Kidney (tissue), 22 donors: ENCODE measurements at places on chromosomes 7 and 10.

DNA sequence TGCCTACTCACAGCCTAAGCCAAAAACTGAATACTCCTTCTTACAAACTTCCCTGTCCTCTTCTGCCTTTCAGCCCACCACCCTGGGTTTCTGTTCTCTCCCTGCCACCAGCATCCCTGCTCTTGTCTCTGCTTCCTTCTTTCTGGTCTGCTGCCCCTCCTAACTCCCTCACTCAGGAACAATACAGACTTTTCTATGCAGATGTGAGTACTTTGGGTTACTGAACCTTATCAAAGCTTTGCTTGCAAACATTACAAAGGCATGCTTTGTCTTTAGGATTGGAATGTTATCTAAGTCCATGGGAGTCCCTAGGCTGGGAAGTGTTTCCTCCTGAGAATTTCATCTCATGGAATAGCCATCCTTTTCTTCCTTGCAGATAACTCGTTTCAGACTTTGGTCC, 28.9 kb downstream of the CNNM1 start:
- no peak for DNase-seq

DNA sequence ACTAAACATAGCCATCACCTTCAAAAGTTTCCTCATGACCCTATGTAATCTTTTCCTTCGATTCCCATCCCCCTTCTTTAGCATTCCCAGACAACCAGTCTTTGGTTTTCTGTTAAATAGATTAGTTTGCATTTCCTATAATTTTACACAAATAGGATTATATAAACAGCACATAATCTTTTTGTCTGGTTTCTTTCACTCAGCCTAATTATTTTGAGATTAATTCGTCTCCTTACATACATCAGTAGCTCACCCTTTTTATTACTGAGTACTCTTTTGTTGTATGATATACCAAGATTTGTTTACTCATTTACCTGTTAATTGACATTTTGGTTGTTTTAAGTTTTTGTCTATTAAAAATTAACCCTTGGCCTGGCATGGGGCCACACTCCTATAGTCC, 354.7 kb upstream of the CHRM2 start:
- DNase-seq = no peak

DNA sequence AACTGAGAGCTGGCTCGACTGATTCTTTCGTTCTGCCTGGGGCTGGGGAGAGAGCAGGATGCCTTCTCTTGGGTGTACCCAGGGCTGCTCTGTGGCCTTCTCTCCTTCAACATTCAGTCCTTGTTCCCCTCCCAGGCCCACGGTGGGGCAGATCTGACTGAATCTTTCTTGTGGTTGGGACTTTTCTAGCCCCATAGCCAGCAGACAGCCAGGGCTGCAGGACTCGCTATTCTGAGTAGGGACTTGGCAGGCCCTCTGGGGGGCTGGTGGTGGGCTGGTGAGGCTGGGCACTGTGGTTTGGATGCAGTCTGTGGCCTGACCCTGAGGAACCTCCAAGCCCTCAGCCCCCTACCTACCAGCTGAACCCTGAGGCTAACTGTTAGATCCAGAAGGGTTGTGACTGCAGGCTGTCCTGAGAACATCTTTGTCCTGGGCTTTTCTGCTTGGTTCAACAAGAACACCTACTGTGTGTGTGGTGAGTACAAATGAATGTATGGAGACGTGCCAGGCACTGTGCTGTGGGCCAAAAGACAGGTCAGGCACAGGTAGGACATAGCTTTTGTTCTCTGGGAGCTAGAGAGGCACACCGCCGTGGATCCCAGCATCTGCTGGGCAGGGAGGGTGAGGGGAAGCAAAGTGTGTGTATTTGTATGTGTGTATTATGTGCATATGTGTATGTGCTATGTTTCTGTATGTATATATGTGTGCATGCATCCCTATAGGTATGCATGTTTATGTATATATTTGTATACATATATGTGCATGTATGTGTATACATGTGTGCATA, 2.1 kb upstream of the PALD1 start:
- no peak for DNase-seq

DNA sequence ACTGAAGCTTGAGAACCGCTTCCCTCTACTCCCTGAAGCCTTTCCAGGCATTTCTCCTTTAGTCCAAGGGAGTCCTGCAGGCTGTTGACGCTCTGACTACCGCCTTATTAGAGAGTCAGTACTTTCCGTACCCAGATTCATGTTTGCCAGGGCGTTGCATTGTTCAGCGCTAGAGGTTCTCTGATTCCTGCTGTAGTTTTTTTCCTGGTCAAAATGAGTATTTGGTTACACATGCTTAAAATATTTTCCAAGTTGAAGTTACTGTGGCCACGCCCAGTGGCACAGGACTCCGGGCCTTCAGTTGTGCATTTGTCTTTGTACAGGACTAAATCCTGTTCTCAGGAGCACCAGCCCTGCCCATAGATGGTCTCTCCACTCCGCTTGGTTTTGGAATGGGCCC, 7.9 kb downstream of the MTURN start:
- peak; percentile 65 for DNase-seq

- DNase-seq = no peak
These were observed 1027.8 kb upstream of the PHF14 start for GRCh38 chr7:9945857-9946256.

DNA sequence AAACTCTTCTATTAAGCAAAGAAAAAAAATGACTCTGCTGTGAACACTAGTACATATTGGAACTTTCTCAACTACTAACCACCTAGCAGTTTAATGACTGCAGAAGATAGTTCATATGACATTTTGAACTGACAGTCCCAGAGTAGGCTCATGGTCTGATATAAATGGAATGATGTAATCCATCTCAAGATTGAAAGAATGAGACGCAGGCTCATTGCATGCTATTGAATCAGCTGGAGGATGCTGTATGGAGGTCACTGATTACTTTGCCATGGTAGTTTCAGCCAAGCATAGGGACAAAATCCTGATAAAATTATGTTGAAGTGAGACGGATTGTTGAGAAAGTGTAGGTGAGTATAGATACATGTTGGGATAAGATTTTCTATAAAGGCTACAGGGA, 217.6 kb upstream of the SEMA3E start:
- DNase-seq = no peak

DNA sequence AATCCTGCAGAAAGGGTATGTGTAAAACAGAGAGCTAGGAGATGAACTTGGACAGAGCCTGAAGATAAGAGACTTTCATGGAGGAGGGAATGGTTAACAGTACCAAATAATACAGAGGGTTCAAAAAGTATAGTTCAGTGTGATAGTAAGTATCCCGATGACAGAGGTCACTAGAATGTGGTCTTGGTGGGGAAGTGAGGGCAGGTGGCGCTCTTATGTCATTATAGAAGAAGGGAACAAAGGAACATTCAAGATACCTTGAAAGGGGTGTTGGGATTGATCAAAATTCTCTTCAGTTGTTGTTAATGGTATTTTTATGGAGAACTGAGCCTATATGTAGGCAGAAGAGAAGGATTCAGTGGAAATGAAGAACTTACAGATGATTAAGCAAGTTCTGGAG, 312.5 kb downstream of the SUGCT start:
- no peak for DNase-seq

DNA sequence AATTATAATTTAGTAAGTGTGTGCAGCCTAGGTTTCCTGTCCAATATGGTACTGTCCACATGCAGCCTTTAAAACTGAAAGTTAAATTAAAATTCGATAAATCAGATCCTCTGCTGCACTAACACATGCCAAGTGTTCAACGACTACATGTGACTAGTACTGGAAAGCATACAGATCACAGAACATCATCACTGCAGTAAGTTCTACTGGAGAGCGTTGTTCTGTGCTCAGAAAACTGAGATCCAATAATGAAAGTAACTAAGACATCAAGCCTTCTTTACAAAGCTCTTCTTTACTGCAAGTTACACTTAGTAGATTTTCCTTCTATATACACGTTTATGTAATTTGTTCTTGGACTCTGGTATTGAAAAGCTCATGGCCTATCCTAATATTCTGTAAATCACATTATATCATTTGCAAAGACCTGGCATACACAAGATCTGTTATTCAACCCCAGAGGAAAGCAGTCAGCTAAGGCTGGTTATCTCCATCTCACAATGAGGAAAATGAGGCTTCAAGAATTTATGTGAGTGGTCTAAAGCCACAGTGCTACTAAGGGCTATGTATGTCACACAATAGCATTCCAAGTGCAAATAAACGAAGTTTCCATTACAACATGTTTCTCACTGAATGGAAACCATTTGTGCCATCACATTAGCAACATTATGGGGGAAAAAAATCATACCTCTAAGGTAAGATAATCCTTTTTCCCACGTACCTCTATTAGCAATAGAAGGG, 77.6 kb downstream of the VPS41 start:
- DNase-seq = no peak

GRCh38 chr10:62511238-62511637, 137.1 kb downstream of the ZNF365 start:
- no peak for DNase-seq

- no peak for DNase-seq
These were observed 67.5 kb downstream of the LRMDA start for GRCh38 chr10:75498884-75499350.

- DNase-seq = no peak
These were observed 106.3 kb downstream of the INPP5A start for GRCh38 chr10:132643709-132644526.

DNA sequence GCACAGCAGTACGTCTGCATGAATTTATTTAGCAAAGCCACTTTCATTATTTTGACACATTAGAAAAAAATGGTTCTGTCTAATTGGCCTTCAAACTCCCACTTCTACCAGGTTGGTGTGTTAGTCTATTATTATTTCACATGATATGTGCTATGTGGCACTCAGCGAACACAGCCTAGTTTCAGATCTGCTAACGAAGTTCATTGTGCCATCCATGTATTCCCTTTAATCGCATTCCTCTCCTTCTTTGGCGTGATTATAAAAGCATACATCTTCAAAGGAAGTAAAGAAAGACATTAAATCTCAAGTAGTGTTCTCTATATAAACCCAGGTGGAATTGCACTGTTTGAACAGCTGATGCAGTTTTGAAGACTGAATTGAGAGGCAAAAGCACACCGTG, 96.4 kb upstream of the CACNA2D1 start:
- no peak for DNase-seq

DNA sequence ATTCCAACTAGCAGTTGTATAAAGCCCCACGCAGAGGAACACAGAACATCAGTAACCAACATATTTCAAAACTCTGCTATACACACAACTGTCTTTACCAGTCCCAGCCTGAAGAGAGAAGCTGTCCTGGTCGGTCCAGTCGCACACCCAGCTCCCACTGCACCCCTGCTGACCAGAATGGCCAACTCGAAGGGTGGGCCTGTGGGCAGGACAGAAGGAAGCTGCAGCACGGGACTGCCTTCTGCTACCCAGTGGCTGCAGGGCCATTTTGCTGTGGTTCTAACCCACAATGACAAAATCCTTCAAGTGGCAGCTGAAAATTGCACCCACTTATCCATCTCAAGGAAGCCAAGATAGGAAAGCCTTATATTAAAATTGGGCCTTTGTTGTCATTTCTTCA, 48.2 kb downstream of the GSDME start:
- no peak for DNase-seq

DNA sequence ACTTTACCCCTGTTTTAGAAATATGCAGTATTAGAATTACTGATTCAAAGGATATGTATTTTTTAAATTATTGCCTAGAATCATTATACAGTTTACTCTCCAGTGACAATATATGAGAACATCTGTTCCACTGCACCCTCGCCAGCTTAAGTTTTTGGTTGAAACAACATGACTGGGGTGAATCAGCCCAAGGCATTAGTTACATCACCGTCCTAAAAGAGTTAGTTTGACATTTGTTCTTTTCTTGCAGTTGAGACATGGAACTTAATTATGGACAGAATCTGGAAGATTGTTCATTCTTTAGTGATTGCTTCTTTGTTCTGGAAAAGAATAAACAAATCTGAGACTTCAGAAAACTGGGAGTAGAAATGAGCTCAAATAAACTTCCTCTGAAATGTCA, 167.3 kb upstream of the DKK1 start:
- DNase-seq = no peak

DNA sequence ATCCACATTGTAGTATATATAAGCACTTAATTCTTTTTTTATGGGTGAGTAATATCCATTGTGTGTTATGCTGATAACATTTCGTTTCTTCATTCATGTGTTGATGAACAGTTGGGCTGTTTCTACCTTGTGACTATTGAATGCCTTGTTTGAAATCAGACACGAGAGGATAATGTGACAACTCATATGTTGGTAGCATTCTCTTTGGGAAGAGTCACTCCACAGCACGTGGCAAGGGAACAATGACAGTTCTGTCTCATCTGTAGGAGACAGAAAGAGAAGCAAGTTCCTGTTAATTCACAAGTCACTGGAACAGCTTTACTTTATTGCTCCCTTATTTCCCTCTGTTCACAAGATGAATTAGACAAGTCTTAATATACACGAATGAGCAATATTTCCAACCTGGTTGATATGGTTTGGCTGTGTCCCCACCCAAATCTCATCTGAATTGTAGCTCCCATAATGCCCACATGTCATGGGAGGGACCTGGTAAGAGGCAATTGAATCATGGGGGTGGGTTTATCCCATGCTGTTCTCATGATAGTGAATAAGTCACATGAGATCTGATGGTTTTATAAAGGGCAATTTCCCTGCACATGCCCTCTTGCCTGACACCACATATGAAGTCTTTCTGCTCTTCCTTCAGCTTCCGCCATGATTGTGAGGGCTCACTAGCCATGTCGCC, 125.3 kb downstream of the SEC23IP start:
- no peak for DNase-seq

DNA sequence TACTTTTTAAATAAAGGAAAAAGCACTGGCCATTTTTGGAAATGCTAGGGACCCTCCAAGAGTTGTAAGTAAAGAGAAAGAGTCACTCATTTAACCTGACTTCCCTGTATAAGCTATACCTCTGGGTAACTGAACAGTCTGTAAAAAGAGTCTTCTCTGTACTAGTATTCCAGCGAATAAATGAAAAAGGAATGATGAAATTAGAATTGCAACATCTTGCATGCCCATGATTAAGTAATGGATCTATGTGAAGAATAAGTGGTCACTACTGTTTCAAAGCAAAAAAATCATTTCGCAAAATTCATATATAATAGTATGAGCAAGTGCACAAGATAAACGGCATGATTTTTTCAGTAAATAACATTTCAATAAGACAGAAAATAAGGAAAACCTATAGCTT, 116.8 kb downstream of the ZFAND4 start:
- no peak for DNase-seq
